ENCODE measurements at places on chromosomes 1 and 21.

DNA sequence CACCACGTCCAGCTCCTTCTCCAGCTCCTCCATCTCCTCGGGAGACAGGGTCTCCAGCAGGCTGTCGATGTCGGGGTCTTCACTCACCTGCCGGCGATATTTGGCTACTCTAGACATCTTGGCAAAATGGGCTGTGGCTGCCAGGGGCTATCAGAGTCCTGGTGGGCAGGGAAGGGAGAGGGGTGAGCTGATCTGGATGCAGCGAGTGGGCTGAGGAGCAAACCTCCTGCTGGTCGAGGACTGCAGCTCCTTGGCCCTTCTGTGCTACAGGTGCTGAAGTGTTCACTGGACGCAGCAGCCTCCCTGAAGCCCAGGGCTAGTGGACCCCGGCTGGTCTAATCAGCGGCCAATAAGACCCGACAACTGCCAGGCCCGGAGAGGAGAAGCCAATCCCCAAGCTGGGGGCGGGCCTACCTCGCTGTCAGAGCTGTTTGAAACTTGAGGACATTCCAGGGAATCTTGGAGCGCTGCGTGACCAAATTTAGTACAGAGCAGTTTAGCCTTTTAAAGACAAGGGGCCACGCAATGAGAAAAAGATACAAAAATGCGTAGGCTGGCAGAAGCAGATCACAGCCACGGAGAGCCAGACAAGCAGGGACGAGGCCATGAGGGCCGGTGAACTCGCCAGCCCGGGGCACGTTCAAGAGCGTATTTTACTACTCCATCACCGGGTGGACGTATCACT is at the start of gene LMOD1:
LMOD1 (minus strand) TSS at position 325 of the 685 bp plus-strand sequence; CDS start at position 117, 208 bp downstream.
- DNase-seq: peak; percentile 73

GRCh38 chr1:89201106-89201794 is 2.5 kb upstream of the GBP4 start:
- DNase-seq: no peak

DNA sequence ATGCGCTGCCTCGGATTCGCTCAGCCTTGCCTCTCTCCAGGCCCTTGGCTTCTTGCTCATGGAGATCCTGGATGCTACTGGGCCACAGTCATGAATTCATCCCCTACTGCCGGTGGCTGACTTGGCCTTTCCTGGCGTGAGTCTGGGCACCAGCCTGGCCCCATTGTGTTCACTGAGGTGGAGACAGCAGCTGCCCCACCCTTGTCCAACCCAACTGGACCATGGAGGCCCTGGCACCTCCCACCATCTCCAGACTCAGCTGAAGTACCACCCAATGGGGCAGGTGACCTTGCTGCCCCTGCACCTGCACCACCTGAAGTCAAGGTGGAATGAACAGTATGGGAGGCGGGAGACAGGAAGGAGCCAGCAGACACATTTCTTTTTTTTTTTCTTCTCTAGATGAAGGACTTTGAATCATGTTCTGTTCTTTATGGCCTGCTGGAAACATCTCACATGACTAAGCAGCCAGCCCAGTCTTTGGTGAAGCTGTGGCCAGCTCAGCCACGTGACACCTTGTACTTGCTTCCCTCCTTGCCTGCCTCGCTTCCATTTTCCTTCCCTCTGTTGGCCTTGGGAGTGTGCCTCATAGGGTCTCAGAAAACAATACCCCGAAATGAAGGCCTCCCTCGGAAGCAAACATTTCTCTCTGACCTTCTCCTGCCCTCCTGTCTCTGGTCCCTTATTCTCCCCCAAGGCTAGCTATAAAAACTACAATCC is 3.8 kb upstream of the SLC30A2 start:
- DNase-seq: no peak

DNA sequence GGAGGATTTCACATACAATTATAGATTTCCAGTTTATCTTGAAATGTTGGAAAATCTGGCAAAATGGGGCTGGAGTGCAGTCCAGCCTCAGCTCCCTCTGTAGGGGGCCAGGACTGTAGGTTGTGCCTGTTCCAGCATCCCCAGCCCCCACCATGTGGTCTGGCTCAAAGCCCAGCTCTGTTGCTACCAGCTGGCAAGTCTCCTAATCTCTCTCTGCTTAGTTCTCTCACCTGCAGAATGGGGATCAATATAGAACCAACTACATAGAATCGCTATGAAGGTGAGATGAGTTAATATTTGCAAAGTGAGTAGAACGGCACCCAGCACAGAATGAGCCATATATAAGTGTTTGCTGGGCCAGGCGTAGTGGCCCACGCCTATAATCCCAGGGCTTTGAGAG is 50.0 kb upstream of the TARDBP start:
- peak; percentile 93 for DNase-seq

DNA sequence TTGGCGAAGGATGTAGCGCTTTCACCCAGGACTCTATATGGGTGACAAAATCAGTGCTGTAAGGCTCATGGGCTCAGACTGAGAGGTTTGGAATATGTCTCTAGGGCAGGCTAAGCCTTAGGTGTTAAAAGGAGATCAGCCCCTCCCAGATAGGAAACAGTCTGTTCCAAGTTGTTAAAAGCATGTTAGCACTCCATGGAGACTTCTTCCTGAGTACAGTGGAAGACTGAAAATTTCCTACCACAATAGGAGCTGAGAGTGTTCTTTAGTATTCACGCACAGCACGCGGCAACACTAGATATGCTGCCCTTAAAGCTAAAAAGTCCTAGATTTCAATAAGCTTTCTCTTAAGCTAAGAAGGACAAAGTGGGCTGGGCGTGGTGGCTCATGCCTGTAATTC is 122.1 kb downstream of the TRABD2B start:
- peak; percentile 63 for DNase-seq

GRCh38 chr1:55813618-55814017 is 598.5 kb upstream of the USP24 start:
- DNase-seq: no peak

DNA sequence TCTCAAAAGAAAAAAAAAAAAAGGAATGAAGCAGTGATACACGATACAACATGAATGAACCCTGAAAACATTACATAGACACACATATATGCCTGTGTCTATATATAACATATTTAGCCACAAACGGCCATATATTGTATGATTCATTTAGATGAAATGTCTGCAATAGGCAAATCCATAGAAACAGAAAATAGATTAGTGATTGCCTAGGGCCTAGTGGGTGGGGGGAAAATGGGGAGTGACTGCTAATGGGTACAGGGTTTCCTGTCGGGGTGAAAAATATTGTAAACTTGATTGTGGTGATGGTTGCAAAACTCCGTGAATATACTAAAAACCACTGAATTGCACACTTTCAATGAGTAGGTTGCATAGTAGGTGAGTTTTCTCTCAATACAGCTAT is 6.0 kb upstream of the H6PD start:
- DNase-seq: no peak

DNA sequence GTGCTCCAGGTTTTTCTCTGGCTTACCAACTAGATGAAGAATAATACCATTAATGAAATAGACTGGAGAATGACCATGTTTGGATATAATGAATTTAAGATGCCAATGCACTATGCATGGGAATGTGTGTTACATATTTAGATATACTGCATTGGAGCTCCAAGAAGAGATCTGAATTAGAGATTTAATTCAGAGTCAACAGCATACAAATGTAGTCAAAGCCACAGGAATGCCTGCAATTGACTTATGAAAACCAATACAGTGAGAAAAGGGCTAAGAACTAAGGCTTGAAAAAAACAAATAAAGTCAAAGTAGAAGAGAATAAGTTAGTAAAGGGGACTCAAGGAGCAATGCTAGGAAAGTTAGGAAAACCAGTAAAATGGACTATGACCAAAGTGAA is 59.1 kb downstream of the USP24 start:
- DNase-seq: no peak

GRCh38 chr1:236978740-236979139 is 25.5 kb downstream of the MT1HL1 start:
- no peak for DNase-seq

DNA sequence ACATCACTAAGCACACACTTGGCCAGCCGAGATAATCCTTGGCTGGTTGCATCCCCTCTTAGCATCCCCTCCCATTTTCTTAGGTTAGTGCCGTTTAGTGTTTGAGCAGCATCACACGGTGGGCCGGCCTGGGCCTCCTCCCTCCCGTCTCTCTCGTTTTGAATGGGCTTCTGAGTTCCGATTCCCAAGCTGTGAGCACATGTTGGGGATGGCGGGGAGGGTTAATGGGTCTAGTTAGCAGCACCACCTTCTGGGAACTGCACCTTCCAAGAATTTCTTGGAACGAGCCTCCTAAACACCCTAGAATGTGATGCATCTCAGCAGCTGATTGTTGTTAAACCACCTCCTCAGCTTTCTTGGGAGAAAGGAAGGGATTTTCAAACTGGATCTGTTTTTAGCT is 73.3 kb downstream of the CNIH3 start:
- no peak for DNase-seq

DNA sequence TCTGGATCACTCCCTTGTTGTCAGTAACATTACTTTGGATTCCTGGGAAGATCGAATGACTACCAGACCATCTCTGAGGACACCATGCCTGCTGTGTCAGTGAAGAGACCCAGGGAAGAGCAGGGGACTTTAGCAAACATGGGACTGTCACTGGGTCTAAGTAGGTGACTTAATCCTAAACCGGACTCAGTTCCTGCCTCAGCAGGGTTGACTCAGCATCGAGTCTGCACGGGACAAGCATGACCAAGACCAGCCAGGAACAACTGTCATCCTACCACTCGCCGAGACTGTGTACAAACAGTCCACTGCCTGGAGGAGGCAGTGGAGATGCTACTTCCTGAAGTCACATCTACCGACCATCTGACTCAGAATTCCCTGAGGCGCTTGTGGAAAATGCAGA is 53.2 kb upstream of the RAB4A start:
- no peak for DNase-seq

DNA sequence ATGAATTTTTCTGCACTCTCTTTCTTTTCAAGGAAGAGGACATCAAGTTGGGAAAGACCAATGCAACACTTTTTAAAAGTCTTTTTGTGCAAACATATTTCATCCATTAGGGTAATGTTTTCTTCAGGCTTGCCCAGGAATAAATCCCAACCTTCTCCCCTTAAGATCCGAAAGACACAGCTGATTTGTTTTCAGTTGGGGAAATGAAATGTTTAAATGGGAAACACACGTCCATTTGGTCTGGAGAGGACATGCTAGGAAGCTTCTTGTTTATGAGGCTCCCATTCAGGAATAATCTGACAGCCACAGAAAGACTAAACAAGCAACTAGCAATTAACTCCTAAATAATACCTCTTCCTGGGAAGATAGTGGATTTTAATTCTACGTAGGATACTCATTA is 91.9 kb downstream of the PRRX1 start:
- DNase-seq: no peak

- peak; percentile 15 for DNase-seq
Measured at GRCh38 chr1:246930830-246931548, 759 bp downstream of the AHCTF1 start.

- DNase-seq: no peak
Measured at GRCh38 chr1:146020058-146021049, 1.2 kb downstream of the HJV start.

- no peak for DNase-seq
Measured at GRCh38 chr1:47935163-47935562, 62.0 kb downstream of the TRABD2B start.

- peak; percentile 9 for DNase-seq
Measured at GRCh38 chr1:87437663-87438295, 109.1 kb downstream of the LMO4 start.

DNA sequence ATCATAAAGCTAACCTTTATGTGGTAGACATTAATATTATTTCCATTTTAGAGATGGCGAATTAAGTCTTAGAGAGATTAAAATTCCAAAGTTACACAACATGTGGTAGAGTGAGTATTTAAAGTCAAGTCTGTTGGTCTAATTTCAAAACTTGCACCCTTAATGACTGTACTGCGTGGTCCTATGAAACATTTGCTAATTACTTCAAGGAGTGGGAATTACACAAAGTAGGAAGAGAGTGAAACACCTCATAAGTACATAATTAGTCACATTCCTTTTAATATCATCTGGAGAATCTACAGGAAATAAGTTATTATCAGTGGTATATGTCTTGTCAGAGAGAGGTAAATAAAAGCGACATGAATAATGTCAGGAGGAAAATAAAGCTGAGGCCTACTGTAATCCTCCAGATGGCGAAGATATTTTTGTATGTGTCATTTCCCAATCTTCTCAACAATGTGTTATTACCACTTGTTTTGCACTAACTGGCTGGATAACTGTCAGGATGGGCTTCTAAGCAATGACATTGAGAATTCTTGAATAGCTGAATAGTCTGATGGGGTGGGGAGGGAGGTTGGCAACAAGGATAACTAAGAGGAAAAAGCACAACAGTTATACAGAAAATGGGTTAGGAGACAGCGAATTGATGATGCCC is 95.5 kb downstream of the TNFSF18 start:
- DNase-seq: no peak

DNA sequence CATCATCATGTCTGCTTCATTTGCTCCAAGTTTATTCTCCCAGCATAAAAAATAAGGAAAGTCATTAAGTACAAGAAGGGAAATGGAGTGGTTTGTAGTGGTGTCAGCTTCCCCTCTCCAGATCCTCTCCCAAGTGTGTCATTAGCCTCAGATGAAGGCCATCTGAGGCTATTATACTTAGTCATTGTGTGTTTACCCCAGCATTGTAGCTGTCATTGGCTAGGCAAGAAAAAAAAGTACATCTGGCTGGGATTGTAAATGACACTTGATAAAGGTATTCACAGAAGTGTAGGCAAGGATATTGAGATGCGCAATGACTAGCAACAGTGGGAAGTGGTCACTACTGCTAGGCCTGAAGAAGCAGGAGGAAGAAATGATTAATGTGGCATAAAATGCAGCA is 316.9 kb upstream of the SGIP1 start:
- DNase-seq: peak; percentile 33

DNA sequence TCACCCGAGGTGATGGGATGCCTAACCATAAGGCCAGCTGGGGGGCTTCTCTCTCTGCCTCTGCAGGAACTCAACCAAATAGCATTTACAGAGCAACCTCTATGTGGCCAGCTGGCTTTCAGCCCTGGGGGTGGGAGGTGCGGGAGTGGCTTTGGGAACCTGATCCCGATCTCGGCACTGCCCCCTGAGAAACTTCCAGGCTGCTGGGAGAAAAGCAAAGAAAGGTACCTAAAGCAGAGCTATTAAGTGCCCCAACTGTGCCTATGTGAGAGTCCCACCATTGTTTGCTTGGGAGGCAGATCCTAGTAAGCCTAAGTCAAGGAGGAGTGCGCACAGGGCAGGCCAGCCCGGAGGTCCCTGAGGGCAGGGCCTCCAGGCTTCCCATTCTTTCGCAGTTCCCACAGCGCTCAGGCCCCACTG is 7.0 kb downstream of the KRTCAP2 start:
- DNase-seq: no peak
